ENCODE measurements at places on chromosomes 2 and 18.

DNA sequence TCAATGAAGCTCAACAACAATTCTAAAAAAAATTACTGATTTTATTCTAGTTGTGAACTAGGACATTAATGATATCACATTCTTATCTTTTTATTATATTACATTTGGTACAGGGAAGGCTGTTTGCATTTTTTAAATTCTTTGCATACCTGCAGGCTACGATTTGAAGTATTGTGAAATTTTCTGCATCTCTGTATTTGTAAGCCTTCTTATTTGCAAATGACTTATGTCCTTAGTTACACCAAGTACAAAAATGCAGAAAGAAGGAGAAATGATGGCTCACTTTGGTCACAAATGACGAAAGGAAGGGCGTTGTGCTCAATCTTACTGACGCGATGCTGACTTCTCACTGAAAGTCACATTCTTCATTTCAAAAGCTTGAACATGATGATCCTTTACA, 227.5 kb upstream of the SOX11 start:
- DNase-seq = no peak

DNA sequence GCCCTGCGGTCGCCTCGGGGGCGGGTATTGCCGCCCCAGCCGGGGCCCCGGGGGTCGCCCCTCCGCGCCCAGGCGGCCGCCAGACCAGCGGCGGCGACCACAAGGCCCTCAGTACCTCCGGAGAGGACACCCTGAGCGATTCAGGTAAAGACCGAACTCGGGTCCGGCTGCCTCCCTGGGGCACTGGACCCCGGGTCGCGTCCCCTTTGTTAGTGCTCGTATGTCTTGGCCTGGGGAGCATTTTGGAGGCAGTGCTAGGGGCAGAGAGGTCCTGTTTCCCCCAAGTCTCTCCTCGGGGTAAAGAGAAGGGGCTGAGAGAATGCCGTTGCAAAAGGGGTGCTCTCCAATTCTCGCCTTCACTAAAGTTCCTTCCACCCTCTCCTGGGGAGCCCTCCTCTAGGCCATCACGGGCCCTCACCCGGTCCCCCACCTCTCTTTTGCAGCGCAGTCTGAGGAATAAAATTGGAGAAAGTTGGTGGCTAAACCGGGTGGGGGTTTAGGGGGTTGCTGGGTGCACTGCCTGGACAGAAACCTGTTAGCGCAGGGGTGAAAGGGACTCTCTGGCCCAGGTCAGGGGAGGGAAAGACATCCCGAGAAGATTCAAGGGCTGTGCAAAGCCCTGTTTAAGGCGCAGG, 2.5 kb downstream of the MYCN start:
- no peak for DNase-seq

DNA sequence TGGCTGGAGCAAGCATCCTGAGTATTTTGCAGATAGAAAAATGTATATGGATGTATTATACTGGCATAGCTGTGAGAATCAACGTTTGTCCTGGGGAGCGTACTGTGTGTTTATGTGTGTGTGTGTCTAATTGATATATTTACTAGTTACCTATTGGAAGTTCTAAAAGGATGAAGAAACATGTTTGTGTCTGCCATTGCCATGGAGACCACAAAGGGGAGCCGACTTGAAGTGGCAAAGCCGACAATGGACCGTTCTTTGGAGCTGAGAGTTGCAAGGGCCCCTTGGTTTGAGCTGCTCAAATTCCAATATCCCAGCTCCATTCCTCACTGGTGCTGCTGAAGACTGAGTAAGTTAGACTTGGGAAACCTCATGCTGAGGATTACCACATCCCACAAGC, 14.3 kb upstream of the SLC25A52 start:
- no peak for DNase-seq

GRCh38 chr2:179096090-179096489, 46.2 kb upstream of the CCDC141 start:
- no peak for DNase-seq

DNA sequence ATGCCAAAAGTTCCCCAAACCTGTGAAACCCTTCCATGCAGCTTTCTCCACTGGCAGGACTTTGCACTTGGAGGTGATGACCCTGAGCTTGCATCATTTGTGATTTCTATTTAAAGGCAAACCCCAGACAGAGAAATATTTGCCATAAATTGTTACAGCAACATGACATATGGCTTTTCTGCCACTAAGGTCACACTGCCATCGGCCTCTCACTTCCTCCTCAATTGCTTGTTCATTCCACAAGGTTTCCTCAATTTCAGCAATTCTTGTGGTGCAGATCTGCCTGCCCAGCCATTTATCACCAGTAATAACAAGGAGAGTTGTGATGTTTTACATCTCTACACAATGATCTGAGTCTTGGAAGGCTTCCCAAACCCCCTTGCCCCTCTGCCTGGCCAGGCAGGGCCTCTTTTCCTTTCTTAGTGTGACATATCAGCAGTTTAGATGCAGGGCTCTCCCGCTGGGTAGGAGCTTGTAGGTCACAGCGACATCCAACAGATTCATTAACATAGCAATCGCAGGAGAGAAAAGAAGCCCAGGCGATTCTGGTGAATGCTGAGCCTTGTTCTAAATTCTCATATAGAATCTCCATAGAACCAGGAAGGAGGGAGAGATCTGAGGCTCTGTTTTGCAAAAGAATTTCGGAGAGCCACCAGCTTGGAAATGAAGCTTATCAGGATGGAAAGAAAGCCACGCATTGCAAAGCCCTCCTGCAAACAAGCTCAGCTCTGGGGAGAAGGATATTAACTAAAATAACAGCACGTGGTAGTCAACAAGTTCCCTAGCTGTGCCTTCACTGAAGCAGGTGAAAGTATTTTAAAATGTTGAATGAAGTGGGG, 46.7 kb upstream of the ITGA6 start:
- DNase-seq = no peak

- no peak for DNase-seq
Observed at GRCh38 chr2:232675381-232675780, 21.8 kb upstream of the GIGYF2 start.

- no peak for DNase-seq
Observed at GRCh38 chr18:40371673-40372072, 1583.4 kb upstream of the PIK3C3 start.

GRCh38 chr2:151423760-151424159, 14.1 kb downstream of the RIF1 start:
- no peak for DNase-seq

GRCh38 chr2:63425079-63425416, 163.2 kb downstream of the WDPCP start:
- DNase-seq = no peak

Measured in SK-N-MC (cell line).